Left renal cortex interstitium (tissue), 4 donors: ENCODE measurements at places on chromosomes 2 and 18.

GRCh38 chr2:64742678-64743077 lies 89.0 kb upstream of the SERTAD2 start:
- no peak for DNase-seq

- no peak for DNase-seq
These were observed 74.7 kb upstream of the TMEM200C start for GRCh38 chr18:5969989-5970403.

DNA sequence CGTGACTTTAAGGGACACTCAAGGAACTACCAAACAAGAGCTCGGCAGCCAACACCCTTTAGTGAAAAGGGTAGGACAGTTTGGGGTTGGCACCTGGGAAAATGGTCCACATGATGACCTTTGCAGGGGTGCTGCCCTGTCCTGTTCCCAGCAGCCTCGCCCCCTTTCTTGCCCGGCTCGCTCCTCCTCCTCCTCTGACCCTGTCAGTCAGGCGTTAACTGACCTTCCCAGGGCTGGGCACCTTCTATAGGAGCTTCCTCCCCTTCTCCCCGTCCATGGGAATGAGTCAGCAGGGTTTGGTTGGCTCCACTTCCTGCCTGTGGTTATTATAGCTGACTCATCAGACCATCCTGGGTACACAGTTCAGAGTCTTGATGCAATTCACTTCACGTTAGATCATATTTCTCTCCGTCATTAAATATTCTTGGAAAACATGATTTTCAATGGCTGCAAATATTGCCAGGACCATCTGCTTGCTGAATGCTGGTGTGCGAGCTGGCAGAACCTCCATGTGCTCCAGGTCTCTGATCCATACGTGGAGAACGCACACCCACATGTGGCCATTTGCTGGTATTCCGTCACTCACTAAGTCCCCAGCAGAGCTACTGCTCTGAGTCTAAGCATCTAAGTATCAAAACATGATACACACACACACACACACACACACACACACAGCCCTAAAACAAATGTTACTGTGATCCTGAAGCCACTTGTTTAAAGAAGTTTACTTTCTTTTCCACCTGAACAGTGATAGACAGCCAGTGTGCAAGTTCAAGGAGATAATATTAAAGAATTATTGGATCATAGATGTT lies 185.0 kb downstream of the ANAPC1 start:
- no peak for DNase-seq

DNA sequence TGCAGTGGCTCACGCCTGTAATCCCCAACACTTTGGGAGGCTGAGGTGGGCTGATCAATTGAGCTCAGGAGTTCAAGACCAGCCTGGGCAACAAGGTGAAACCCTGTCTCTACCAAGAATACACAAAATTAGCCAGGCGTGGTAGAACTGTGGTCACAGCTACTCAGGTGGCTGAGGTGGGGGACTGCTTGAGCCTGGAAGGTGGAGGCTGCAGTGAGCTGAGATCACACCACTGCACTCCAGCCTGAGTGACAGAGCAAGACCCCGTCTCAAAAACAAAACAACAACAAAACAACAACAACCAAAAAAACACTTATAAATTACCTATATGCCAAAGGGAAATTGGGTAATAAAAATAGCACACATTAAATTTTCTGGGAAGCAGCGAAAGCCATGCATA lies 141.6 kb downstream of the HDAC4 start:
- DNase-seq: no peak

- no peak for DNase-seq
These were observed 145.8 kb downstream of the MYO3B start for GRCh38 chr2:170323743-170324142.

- DNase-seq: no peak
These were observed 42.9 kb downstream of the TSPYL6 start for GRCh38 chr2:54213082-54213481.

- no peak for DNase-seq
These were observed 88.2 kb downstream of the GFPT1 start for GRCh38 chr2:69298862-69299261.

GRCh38 chr2:218743068-218743467 lies 32.4 kb downstream of the TTLL4 start:
- no peak for DNase-seq

GRCh38 chr18:12779043-12779442 lies 76.2 kb downstream of the PSMG2 start:
- no peak for DNase-seq
